ENCODE measurements at places on chromosomes 2 and 18.

DNA sequence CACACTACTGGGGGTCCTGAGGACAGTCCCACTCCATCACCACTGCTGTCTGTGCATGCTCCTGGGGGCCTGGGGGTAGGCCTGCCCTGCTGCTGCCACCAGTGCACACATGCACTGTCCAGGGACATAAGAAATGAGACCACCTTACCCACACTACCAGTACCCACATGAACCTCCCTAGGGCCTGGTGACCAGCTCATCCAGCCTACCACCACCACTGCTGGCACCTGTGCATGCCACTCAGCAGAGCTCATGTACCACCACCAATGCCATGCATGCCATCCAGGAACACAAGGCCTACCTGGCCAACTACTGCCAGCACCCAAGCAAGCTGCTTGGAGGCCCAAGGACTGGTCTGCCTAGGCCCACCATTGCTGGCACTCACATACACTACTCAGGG is 112.8 kb downstream of the BARD1 start:
- DNase-seq, result no peak

GRCh38 chr2:41869542-41870264 is 178.1 kb upstream of the PKDCC start:
- peak; percentile 76 for DNase-seq

DNA sequence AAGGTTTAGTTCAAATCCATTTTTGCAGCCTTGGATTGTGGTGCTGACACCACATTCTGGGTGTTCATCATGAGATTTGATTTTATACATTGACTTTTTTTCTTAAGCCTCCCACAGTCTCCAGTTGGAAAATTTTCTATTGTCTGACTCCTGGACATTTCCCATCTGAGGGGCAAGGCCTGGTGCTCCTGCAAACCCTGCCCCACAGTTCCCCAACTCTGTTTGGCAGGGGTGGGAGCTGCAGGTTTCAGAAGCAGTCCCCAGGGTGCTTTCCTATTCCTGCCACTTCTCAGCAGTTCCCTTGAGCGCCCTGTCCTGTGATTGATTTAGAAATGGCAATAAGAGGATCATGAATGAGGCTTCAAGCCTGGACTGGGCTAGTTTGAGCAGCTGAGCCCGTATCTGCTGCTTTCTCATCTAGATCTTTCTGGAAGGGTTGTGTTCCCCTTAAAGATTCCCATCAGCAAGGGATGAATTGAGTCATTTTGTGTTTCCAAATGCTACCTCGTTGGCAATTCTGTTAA is 77.0 kb downstream of the CIB4 start:
- no peak for DNase-seq

GRCh38 chr2:118003396-118003824 is 10.5 kb downstream of the CCDC93 start:
- peak; percentile 20 for DNase-seq

DNA sequence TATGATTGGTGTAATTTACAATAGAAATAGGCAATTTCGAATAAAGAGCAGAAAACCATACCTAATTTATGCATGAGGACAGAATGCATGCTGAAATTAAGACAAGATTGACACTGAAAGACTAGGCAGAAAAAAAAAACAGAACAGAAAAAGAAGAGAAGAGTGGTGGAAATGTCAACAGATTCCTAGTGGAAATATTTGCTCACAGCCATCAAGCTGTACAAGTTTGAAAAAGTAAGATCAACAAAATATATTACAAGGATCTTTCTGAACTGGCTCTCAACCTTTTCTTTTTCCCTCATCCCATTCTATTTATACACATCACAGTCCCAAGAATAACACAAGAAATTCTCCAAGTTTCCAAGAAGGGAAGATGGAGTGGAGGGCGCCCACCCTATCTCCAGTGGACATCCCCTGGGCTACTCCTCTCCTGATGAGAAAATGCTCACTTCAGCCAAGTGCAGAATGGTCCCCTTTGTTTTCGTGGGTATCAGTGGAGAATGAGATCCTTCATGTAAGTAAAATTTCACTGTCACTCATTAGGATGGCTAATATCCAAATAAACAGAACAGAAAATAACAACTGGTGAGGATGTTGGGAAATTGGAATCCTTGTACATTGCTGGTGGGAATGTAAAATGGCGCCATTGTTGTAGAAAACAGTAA is 51.0 kb upstream of the ZNF532 start:
- DNase-seq, result no peak

GRCh38 chr2:237434866-237435311 is 20.9 kb upstream of the COL6A3 start:
- DNase-seq, result peak; percentile 84

DNA sequence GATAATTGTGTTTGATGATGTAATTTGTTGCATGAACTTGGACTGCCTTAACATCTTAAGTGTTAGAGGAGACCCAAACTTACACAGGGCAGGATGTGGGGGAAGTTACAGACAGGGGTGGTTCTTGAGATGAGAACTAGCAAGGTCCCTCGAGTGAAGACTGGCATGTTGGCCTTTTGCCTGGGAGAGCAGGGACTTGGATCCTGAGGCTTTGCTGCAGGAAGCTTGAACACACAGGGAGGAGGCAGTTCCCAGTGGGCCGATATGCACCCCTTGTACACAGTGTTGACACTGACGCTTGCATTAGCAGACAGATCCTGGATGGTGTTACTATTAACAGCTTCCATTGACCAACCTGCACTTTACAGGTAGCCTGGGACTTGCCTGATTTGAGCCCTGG is 47.5 kb downstream of the CHRNA1 start:
- DNase-seq, result no peak
